ENCODE measurements at places on chromosomes 1 and 21. TPM values are rescaled to one million over a fixed set of nuclear protein-coding genes. Genes with fewer than 3 reads are reported as not detected.

DNA sequence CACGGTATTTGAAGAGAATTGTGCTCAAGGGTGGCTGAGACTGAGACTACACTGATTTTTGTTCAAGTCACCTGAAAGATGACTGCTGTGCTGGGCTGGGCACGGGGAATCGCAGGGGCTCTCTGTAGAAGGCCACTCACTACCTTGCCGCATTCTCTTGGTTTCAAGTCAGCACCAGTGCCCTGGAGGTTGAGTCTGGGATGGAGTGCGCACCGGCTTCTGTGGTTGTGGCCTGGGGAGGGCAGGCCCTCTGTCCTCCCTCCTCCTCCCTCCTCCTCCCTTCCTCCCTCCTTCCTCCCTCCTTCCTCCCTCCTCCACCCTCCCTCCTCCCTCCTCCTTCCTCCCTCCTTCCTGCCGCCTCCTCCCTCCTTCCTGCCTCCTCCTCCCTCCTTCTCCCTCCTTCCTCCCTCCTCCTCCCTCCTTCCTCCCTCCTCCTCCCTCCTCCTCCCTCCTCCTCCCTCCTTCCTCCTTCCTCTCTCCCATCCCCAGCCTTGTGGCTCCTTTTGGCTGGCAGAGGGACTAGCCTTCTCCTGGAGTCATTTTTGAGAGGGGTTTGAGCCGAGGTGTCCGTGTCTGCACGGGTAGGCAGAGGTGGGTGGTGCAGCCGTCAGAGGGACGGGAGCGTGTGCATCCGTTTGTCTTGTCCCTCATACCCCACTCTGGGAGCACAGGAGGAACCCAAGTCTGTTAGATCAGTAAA lies 9.5 kb downstream of the RER1 start:
- H3K27ac ChIP-seq, result no peak overlapping the region
- H3K4me1 ChIP-seq, result no peaks in the 10 kb centered on the region
- H3K4me3 ChIP-seq, result no peak overlapping the region
- H3K27me3 ChIP-seq, result no peaks in the 10 kb centered on the region
- H3K36me3 ChIP-seq, result peaks cover 79% of the 10 kb centered on the region

The LDLRAD1 gene
- 1.2 TPM for total RNA-seq

- H3K4me1 ChIP-seq, result no peaks in the 10 kb centered on the region
- H3K4me3 ChIP-seq, result no peak overlapping the region
- H3K36me3 ChIP-seq, result peaks cover 23% of the 10 kb centered on the region
- no peaks in the 10 kb centered on the region for H3K27me3 ChIP-seq
- no peak overlapping the region for H3K27ac ChIP-seq
Observed at GRCh38 chr1:173775578-173776226, 48.8 kb upstream of the DARS2 start.

The AVPR1B gene
- total RNA-seq, result not detected

GRCh38 chr1:200228486-200228885 lies 181.3 kb downstream of the ZNF281 start:
- no peak for DNase-seq
- H3K4me3 ChIP-seq, result no peak overlapping the region
- H3K27ac ChIP-seq, result no peak overlapping the region
- H3K36me3 ChIP-seq, result no peaks in the 10 kb centered on the region
- H3K4me1 ChIP-seq, result peaks cover 12% of the 10 kb centered on the region
- H3K27me3 ChIP-seq, result no peaks in the 10 kb centered on the region

GRCh38 chr1:153203130-153203529 lies at the start of gene LELP1:
LELP1 (plus strand) TSS chr1:153203430; CDS start chr1:153204708, 1,278 bp downstream.
- H3K4me3 ChIP-seq, result no peak within 1 kb of the TSS
- no peak for DNase-seq
- no peaks in the 10 kb centered on the region for H3K4me1 ChIP-seq
- peaks cover 4% of the 10 kb centered on the region for H3K27me3 ChIP-seq

The SLAMF8 gene
- not detected for total RNA-seq

DNA sequence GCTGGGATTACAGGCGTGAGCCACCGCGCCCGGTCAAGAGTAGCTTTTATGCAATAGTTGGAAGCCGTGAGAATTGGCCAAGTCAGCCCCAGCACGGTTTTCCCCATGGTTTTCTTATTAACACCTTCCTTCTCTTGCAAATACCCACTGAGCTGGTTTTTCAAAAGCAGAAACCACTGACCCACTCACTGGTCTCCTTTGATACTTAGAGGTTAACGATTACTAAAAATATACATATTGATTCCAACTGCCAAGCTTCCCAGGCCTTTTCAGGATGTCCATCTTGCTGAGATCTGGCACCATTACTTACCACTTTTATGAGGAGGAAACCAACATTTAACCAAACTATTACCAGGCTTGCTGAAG lies 25.9 kb upstream of the TARDBP start:
- H3K27me3 ChIP-seq, result peaks cover 2% of the 10 kb centered on the region
- no peaks in the 10 kb centered on the region for H3K36me3 ChIP-seq
- DNase-seq, result no peak
- peaks cover 12% of the 10 kb centered on the region for H3K4me1 ChIP-seq

The QSOX1 gene
- 6.8 TPM for total RNA-seq

DNA sequence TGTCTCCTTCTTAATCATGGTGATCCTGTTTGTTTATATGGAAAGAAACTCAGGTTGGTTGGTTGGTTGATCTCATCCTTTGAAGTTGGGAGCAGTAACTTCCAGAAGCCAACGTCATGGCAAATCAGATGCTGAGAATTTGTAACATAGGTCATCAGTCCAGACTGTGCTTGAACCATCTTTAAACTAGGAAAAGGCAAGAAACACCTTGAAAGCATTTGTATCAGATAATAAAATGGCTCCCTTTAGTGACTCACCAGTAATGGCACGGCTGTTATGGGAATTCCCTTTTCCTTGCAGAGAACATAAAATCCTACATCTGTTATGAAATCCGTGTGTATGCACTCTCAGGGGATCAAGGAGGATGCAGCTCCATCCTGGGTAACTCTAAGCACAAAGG lies 58.1 kb downstream of the SERBP1 start:
- H3K4me1 ChIP-seq, result peaks cover 13% of the 10 kb centered on the region
- H3K36me3 ChIP-seq, result no peaks in the 10 kb centered on the region

The ILDR2 gene
- 0.17 TPM for total RNA-seq

- H3K4me3 ChIP-seq, result no peak overlapping the region
- peaks cover 31% of the 10 kb centered on the region for H3K4me1 ChIP-seq
- peaks cover 10% of the 10 kb centered on the region for H3K36me3 ChIP-seq
Observed at GRCh38 chr1:6233376-6233775, 2.4 kb downstream of the ICMT start.

DNA sequence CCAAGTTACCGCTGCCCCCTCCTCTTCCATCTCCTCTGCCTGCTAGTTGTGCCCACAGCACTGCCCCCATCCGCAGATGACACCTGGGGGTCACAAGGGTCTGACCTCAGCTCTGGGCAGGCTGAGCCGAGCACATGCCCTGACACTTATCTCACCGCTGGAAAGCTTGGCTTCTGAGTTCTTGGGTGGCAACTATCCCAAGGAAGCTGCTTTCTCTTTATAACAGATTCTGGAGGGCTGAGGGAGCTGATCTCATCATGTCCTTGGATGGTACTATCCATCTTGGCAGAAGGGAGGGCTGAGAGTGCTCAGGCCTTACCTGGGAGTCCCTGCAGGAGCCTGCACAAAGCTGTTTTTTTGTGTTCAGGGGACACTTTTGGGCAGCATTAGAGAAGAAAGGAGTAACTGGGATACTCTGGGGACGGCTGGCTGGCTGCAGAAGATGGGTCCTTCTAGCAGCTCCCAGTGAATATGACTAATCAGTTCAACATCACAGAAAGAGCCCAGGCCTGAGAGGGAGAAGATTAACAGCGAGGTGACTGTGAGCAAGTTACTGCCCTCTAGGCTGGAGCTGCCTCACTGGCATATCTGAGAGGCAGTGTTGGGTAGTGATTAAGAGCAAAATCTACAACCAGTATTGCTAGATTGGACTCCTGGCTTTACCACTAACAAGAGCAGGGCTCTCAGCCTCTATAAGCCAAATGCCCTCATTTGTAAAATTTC lies 71.6 kb downstream of the PLXNA2 start:
- H3K4me1 ChIP-seq, result peaks cover 90% of the 10 kb centered on the region
- peak; percentile 40 for DNase-seq
- H3K36me3 ChIP-seq, result no peaks in the 10 kb centered on the region
- peak overlapping the region; percentile 74 for H3K27ac ChIP-seq
- H3K27me3 ChIP-seq, result no peaks in the 10 kb centered on the region

DNA sequence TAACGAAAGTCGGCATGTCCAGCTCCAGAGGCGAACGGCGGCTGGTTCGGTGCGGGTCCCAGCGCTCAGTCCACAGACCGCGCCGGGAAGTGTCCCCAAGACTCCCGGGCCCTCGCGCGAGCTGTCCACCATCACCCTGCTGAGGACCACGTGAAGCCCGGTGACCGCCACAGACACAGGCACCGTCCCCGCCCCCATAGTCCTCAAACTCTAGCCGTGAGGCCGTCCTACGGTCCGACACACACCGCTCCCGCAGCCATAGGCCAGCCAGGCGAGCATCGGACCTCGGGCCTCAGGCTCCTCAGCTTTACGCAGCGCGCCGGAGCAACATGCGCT lies 535 bp downstream of the SETD4 start:
- H3K36me3 ChIP-seq, result peaks cover 37% of the 10 kb centered on the region
- peak overlapping the region; percentile 96 for H3K4me3 ChIP-seq
- H3K4me1 ChIP-seq, result peaks cover 35% of the 10 kb centered on the region
- H3K27me3 ChIP-seq, result no peaks in the 10 kb centered on the region
- DNase-seq, result no peak

GRCh38 chr1:65166572-65167305 lies 18.7 kb downstream of the AK4 start:
- H3K4me1 ChIP-seq, result peaks cover 99% of the 10 kb centered on the region
- DNase-seq, result no peak
- H3K4me3 ChIP-seq, result no peak overlapping the region
- peak overlapping the region; percentile 17 for H3K27ac ChIP-seq
- no peaks in the 10 kb centered on the region for H3K36me3 ChIP-seq

The PLA2G5 gene
- total RNA-seq, result not detected

DNA sequence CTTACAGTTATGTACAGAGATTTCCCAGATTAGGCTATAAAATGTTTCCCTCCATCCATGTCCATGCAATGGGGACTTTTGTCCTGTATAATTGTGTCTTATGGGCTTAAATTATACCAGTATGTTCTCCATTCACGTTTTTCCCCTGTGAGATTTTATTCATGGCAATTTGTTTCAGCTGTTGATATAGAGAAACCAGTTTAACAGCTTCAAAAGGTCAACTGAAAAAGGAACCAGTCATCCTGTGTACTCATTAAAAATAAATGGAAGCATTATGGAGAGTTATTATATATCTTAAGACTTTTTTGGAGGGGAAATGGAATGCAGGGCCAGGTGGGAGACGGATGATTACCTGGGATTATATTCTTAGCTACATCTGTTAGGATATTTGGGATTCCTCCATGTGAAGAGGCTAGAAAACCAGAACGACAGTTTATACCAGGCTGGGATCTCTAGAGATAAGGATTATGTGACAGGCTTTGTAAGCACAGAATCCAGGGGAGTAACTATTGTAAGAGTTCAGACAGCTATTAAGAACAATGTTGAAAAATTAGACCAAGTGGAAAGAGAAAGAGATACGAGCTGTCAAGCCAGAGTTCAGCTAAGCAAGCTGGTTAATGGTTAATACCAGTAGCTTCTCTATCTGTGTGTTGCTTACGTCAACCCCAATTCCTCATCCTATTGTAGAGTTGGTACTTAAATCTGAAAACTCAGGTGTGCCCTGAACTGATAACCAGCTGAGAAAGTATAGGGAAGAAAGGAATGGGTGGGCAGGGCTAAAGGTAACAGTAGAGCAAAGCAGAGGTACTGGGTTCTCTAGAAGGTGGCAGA lies 12.4 kb upstream of the ZNF697 start:
- H3K4me3 ChIP-seq, result no peak overlapping the region
- DNase-seq, result no peak
- no peaks in the 10 kb centered on the region for H3K36me3 ChIP-seq
- H3K4me1 ChIP-seq, result peaks cover 17% of the 10 kb centered on the region
- no peaks in the 10 kb centered on the region for H3K27me3 ChIP-seq
- no peak overlapping the region for H3K27ac ChIP-seq

GRCh38 chr1:95371666-95372282 lies 137.8 kb downstream of the RWDD3 start:
- DNase-seq, result no peak
- no peak overlapping the region for H3K4me3 ChIP-seq
- H3K27me3 ChIP-seq, result no peaks in the 10 kb centered on the region
- H3K4me1 ChIP-seq, result peaks cover 22% of the 10 kb centered on the region
- no peaks in the 10 kb centered on the region for H3K36me3 ChIP-seq

GRCh38 chr1:242086093-242086492 lies 87.2 kb upstream of the MAP1LC3C start:
- peaks cover 4% of the 10 kb centered on the region for H3K27me3 ChIP-seq
- H3K27ac ChIP-seq, result no peak overlapping the region
- no peak for DNase-seq
- no peaks in the 10 kb centered on the region for H3K36me3 ChIP-seq
- H3K4me1 ChIP-seq, result no peaks in the 10 kb centered on the region
- H3K4me3 ChIP-seq, result no peak overlapping the region

The LAMC2 gene
- not detected for total RNA-seq

DNA sequence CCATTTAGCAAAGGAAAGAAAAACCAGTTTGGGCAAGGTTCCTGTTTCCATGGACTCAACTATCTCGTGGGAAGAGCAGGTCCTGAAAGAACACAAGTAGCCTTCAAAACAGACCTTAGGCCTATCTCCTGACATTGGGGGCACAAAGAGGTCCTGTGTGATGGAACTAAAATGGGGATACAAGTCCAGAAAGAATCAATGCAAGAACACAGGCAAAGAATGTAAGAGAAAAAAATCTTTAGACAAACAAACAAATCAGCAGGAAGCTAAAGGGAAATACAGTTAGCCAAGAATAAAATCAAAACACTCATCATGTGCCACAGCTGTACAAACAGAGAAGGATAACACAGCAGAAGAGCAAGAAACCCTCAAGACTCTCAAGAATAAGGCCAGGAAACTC lies 28.2 kb downstream of the SLC30A10 start:
- no peak overlapping the region for H3K4me3 ChIP-seq
- no peak overlapping the region for H3K27ac ChIP-seq
- DNase-seq, result no peak
- H3K36me3 ChIP-seq, result no peaks in the 10 kb centered on the region
- no peaks in the 10 kb centered on the region for H3K27me3 ChIP-seq
- H3K4me1 ChIP-seq, result peaks cover 21% of the 10 kb centered on the region

DNA sequence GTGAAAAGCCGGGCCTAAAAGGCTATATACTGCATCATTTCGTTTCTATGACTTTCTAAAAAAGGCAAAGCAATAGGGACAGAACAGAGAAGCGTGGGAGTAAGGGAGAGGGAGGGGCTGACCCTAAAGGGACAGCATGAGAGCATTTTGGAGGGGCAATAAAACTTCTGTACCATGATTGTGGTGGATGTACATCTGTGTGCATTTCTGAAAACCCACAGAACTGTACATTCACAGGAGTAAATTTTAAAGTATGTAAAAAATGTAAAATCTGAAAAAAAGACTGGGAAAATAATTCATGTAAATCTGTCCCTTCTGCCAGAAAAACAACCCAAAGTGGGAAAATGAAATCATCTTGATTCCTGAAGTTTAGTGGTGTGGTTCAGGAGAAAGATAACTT lies 235.4 kb downstream of the CENPF start:
- no peak for DNase-seq
- no peak overlapping the region for H3K4me3 ChIP-seq
- peaks cover 4% of the 10 kb centered on the region for H3K4me1 ChIP-seq
- H3K27me3 ChIP-seq, result peaks cover 2% of the 10 kb centered on the region
- H3K27ac ChIP-seq, result no peak overlapping the region
- H3K36me3 ChIP-seq, result no peaks in the 10 kb centered on the region

Data from HepG2 (cell line).